ENCODE measurements at places on chromosomes 12 and 14.

DNA sequence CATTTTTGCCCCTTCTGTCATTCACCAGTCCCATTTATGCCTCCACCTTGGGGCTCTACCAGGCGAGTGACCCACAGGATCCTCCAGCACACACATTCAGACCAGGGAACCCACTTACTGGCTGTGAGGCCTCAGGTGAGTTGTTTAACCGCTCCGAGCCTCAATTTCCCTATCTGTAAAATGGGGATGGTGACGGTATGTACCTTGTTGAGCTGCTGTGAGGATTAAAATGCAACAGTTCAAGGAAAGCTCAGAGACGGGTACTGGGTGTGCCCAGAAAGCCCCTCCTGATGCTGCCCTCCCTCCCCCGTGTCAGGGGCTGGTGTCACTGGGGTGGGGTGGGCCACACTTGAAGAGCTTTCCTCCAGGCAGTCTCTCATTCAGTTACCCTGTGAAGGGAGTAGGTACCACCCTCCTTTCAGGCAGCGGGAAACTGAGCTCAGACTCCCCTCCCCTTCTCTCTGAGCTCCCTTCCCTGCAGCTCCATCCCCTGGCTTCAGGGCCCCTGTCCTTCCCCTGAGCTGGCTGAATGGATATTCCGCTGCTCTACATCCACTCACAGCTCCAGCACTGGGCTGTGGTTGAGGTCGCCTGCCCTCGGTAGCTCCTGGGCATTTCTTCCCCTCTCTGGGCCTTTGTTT is 1.4 kb upstream of the SERPINA1 start:
- no peak for DNase-seq

DNA sequence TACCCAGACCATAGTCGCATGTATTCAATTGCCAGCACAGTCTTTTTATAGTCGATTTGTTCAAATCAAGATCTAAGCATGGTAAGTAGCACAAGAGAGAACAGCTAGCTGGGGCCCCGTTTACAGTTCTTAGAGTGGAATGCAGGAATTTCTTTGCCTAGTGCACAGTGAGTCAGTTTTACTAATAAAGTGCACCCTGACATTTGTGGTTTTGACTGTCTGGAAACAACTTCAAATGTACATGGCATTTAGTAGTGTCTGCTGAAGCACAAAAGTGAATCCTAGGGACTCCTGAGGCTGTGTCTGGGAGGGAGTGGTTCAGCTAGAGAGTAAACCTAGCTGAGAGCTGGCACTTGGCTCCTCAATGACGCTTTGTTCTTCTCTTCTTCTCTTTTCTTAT is 64.9 kb downstream of the TMX1 start:
- DNase-seq = peak; percentile 60

DNA sequence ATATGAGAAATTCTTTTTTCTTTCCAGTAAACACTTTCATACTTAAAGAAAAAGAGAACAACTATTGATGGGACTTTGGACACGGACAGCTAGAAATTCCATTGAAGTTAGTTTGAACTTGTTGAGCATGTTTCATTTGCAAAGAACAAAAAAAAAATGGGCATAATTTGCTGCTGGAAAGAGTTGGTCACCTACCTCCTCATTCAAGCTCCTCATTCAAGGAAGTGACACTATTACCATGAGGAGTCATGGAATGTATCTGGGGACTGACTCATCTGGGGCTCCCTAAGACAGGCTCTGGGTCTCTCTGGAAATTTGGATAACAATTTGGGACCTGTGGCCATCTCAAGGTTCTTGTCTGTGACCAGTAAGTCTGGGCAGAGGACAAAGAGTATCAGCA is 50.4 kb downstream of the KICS2 start:
- no peak for DNase-seq

- DNase-seq = no peak
These were observed 170.3 kb downstream of the GRIN2B start for GRCh38 chr12:13811061-13811460.

DNA sequence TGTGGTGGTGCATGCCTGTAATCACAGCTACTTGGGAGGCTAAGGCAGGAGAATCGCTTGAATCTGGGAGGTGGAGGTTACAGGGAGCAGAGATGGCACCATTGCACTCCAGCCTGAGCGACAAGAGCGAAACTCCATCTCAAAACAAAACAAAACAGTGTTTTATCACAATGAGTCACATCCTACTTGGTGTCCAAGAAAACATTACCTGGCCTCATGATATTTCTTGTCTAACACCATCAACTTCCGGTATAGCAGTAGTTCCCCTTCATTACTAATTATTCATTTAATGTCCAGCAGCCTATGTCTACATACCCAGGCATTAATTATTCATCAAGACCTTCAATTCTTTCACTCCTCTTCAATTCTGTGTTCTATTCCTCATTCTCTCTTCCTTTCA is 115.5 kb downstream of the CCDC59 start:
- DNase-seq = no peak

GRCh38 chr14:55731881-55732498 is 152.0 kb downstream of the KTN1 start:
- no peak for DNase-seq

DNA sequence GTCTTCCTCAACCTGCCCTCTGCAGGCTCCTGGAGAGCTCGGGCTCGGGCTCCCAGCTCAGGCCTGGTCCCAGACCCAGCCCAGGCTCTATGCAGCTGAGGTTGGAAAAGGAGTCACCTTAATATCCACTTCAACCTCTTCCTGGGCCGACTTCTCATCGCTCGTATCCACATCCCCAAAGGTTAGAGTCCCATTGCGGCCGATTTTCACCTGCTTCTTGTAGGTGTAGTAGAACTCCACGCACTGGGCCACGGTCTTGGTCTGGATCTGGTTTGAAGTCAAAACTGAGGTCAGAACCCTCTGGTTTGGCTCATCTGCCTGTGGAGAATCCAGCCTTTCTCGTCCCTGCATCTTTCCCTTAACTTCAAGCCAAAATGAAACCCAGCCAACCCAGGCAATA is 8.4 kb upstream of the PNMA1 start:
- DNase-seq = no peak

- DNase-seq = no peak
These were observed 22.4 kb upstream of the CCDC63 start for GRCh38 chr12:110824342-110824741.

- DNase-seq = peak; percentile 51
These were observed 512 bp downstream of the POU6F1 start for GRCh38 chr12:51217133-51217967.

DNA sequence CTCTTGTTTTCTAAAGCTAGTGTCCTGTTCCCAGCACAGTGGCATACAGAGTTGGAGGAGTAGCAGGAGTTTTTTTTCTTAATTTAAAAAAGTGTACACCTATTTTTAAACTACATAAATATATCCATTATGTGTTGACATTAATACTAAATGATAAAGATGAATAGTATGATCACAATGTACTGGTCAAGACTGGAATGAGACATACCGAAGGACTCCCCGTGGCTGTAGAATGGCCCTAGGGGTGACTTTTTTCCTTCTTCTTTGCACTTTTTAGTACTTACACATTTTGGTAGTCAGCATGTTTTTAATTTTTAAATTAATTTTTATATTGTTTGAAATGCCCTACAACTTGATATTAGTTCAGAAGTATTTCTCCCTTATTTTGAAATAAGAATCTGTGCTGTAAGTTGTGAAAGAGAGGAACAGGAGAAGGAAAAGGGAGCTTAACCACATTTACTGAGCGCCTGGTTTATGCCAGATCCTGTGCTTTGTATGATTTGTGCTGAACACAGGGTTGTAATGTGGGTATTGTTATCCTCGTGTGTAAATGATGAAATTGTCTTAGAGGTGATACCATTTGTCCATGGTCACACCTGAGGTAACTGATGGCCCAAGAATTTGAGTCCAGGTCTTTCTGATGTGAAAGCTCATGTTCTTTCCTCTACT is 136.5 kb downstream of the TGFB3 start:
- no peak for DNase-seq

DNA sequence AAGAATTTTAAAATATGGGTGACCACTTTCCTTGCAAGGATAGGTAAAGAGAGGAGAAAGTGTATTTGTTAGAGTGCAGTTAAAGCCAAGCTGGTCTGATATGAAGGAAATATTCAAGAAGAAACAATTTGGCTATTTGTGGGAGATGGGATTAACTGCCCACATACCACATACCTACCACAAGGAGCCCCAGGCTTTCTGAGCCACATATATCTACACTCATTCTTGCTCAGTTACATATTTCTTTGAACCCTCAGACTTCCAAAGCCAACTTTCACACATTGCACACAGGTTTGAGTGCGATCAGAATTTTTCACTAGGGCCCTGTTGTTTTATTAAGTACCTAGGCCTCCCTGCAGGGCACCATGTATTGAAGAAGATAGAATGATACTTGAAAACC is 330.2 kb downstream of the ZFP36L1 start:
- no peak for DNase-seq

DNA sequence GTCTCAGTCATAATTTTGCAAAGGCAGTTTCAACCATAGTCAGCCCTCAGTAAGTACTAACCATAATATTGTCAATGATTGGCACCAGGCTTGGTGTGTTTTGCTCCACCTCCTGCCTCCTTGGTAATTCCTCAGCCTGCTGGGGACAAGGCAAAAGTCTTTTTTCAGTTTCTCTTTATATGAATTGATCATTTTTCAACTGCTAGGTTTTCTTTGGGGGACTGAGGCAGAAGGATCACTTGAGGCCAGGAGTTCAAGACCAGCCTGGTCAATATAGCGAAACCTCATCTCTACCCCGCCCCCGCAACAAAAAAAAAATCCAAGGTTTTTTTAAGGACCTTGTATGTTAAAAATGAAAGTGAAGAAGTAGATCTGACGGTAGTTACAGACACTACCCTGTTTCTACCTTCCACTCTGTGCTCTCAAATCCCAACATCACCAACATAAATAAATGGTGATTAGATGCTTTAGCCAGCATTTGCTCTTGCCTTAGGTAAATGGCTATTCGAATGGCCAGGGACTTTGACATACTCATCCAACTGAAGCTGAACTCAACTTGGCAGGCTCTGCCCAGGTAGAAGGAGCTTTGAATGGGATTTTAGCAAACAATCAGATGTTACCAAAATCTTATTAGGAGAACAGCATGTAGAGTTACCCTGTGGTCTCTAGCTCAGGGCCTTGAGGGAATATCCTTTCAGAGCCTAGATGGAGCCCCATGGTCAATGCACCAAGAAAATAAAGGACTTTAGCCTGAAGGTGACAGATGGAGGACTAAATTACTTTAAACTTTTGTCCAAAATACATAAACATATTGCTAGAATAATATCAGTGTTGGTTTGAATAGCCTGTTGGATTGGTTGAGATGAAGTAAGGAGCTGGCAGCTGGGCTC is 126.9 kb upstream of the AMIGO2 start:
- DNase-seq = no peak

GRCh38 chr12:43066471-43066870 is 476.9 kb upstream of the PRICKLE1 start:
- DNase-seq = no peak

GRCh38 chr12:55932551-55932910 is 1.6 kb downstream of the DGKA start:
- no peak for DNase-seq

- DNase-seq = no peak
These were observed 58.9 kb downstream of the DHRS2 start for GRCh38 chr14:23694949-23695663.

DNA sequence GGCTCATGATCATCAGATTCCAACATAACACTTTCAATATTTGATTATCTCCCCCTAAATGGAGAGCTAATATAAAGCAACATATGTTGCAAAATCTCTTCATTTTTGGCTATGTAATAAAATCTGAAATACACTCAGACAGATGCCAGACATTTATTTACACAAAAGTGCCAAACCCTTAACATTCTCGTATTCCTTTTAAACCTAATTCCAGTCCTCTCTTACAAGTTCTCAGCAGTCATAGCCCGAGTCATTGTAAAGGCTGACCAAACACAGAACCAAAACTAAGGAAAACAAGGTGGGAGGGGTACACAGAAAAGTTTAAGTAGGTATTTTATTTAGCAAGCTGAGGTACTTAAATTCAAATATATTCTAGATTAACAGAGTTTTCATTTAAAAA is 81.4 kb downstream of the LRP6 start:
- no peak for DNase-seq

GRCh38 chr14:63174760-63175191 is 29.5 kb upstream of the RHOJ start:
- DNase-seq = peak; percentile 2

DNA sequence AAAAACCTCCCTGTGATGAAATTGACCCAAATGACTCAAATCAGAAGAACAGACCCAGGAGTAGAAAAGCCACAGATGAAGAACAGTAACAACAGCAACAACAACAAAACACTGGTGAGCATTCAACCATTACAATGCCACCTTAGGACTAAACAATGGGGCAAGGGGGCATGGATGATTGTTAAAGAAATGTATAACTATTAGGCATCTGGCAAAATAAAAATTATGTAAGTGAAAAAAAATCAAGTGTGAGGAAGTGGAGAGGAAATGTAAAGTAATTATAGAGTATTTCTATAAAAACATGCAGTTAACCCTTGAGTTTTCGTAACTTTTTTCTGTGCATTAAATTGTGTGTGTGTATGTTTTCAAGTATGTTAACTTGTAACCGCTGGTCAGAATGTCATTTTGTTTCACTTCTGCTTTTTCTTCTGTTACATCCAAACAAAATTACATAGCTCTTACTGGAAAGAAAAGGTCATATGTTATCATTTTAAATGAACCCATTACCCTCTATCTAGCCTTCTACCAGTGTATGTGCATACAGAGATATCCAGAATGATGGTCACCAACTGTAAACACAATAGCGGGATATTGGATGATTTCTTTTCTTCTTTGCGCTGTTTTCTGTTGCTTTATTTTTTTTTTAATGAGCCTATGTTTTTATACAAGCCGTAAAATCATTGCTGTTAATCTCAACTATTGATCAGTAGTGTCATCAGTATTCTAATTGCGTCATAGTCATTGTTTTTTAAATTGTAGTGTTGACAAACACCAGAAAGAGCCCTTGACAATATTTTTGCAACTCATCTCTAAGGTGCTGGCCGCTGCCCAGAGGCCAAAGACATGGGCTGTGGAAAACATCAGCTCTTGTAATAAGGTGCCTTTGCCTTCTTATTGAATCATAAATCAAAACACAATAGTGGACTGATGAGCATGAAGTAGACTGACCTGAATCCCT is 170.6 kb downstream of the CRADD start:
- no peak for DNase-seq

DNA sequence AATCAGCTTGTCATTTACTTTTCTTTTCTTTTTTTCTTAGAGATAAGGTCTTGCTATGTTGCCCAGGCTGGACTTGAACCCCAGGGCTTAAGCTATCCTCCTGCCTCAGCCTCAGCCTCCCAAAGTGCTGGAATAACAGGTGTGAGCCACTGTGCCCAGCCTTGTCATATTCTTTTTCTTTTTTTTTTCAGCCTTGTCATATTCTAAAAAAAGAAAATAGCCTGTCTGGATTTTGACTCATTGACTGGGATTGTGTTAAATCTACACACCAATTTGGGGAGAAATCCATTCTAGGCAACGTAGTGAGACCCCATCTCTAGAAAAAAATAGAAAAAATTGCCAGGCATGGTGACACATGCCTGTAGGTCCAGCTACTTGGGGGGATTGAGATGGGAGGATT is 24.1 kb downstream of the ATP5MC2 start:
- DNase-seq = no peak

GRCh38 chr12:29503283-29503682 is 5.8 kb upstream of the OVCH1 start:
- DNase-seq = no peak
